Stimulated activated CD4-positive, alpha-beta T cell treated with anti-CD3 and anti-CD28 coated beads, Interleukin-15, amount 100 ng/mL, for 1 hour (primary cell): ENCODE measurements at places on chromosomes 3 and 15.

GRCh38 chr3:79415356-79415755, 352.4 kb downstream of the ROBO1 start:
- no peak for DNase-seq

DNA sequence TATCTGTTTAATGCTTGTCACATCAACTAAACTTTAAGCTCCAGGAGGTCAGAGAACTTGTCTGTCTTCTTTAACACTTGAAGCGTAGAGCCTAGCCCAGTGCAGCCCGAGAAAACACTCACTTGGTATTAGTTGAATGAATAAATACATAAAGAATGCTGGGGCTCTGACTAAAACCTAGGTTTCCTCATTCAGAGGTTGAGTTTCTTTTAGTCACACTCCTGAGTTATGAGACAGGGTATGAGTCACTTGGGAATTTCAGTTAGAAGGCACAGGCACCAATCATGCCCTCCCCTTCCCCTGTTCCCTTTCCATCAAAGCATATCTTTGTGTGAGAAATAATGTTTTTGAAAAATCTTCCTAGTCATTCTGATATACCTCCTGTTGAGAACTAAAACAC, 589.8 kb upstream of the DPPA4 start:
- no peak for DNase-seq

GRCh38 chr3:54020436-54020835, 101.9 kb upstream of the CACNA2D3 start:
- no peak for DNase-seq

DNA sequence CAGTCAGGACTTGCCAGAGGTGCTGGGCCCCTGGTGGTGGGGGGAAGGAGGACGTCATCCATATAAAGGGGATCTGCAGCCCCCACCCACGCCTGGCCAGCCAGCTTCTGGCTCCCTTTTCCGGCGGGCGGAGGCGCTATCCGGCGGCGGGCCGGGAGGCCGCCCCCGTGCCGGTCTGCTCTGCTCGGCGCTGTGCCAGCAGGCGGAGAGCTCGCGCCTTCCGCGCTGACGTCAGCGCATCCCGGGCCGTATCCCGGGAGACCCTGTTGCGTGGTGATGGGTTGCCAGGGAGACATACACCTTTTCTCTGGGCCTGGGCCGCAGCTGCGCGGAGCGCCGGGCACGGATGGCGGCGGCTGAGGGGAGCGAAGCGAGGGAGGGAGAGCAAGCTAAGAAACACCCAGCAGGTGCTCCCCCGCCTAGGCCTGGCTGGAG, 1.1 kb downstream of the FAM131A start:
- no peak for DNase-seq

- DNase-seq, result peak; percentile 30
These were observed 34.9 kb upstream of the NRROS start for GRCh38 chr3:196604548-196604947.

GRCh38 chr3:185976977-185977678, 39.3 kb upstream of the TRA2B start:
- DNase-seq, result peak; percentile 55

GRCh38 chr15:91936182-91936775, 82.8 kb downstream of the SLCO3A1 start:
- no peak for DNase-seq

DNA sequence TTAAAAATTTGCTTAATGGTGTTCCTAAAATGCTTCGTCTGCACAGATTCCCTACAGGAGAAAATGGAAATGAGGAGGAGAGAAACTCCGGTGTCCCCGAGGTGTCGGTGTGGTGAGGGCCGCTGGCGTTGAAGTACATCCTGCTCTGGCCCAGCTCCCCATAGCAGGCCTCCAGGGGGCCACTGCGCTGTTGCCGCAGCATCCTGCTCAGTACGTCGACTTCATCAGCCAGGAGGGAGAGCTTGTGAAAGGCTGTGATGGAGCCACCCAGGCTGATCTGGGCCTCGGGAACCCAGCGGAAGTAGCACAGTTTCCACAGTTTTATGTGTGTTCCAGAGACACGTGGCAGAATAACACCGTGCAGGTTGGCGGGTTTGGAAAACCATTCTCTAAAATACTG, 37.8 kb downstream of the FAN1 start:
- no peak for DNase-seq

DNA sequence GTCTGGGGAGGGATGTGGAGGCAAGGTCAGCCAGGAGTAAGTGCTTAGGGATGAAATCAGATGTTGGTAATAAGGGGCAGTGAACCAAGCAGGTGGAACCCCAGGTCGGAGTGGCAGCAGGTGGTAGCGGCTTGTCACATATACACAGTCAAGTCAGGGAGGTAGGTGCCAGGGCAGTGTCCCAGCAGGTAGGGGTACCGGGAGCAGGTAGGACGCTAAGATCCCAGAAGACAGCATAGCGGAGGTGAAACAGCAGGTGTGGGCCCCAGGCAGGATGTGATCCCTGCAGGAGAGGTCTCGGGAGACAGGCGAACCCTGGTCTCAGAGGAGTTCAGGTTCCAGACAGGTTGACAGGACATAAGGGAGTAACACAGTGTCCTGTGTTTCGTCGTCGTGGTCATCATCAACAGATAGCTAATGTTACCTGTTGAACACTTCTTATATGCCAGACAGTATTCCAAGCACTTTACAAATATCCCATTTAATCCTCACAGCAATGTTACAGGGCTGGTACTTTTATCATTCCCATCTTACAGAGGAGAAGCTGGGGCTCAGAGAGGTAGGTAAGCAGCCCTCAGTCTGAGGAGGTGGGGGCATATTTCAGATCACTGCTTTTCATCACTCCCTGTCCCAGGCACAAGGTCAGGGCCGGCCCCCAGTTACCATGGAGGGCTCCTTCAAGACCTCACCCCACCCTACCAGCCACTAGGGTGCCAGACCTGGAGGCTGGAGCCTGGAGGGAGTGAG, 241.6 kb downstream of the UACA start:
- no peak for DNase-seq

DNA sequence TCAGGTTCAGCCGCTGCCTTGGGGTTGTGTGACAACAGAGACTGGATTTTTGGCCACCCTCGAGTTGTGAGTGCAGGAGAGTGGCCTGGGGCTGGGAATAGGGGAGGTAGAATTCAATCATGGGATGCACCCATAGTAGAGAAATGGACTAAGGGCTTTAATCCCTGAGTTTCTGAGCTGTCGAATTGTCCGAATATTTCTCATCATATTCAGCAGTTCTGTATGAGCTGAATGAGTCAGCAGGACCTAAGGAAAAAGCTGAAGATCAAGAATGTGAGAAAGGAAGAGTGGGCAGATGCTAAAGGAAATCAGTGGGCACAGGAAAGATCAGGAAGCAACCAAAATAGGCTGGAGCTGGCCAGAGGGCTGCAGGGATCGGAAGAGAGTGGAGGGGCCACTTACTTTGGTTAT, 44.4 kb upstream of the SACM1L start:
- no peak for DNase-seq

DNA sequence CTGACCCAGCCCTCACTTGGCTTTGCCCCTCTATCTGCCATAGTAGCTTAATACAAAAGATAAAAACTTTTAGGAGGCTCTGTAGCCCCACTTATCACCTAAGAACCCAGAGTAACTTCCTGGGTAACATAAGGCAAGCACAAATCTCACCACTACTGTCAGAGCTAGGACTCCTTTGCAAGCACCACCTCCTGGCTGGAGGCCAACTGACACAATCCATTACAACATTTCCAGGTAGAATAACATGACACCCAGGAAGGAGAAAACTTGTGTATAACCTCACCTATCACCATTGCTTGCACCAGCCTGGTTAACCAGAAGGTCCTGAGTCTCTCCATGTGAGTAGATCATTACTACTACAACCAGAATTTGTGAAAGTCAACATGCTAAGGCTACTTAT, 230.0 kb downstream of the TUSC7 start:
- no peak for DNase-seq

DNA sequence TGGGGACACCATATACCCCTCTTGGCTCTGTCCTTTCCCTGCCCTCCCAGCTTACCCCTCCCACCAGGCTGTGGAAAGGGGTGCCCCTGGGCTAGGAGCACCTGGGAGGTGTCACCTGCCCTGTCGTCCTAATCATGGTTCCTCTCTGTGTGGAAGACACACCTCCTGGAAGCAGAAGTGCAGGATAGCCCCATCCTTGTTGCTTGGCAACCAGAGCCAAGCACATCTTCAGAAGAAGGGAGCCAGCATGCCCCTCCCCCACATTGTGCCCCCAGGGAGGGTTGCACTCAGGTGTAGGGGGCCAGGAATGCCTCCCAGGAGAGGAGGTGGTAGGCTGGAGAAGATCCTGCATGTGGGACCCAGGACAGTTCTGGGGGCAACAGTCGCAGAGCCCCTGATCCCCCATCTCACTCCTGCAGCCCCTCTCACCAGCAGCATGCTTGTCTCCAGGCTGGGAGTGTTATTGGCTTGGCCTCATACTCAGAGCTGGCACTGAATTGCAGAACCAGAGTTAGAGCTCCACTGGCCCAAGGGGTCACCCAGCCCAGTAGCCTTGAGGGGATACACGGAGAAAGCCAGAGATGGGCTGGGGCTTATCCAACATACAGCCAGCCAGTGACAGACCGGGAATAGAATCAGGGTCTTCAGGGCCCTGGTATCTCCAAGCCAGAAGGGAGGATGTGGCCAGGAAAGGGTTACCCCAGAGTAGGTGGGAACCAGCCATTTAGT, 8.4 kb downstream of the RAB6B start:
- DNase-seq, result no peak

DNA sequence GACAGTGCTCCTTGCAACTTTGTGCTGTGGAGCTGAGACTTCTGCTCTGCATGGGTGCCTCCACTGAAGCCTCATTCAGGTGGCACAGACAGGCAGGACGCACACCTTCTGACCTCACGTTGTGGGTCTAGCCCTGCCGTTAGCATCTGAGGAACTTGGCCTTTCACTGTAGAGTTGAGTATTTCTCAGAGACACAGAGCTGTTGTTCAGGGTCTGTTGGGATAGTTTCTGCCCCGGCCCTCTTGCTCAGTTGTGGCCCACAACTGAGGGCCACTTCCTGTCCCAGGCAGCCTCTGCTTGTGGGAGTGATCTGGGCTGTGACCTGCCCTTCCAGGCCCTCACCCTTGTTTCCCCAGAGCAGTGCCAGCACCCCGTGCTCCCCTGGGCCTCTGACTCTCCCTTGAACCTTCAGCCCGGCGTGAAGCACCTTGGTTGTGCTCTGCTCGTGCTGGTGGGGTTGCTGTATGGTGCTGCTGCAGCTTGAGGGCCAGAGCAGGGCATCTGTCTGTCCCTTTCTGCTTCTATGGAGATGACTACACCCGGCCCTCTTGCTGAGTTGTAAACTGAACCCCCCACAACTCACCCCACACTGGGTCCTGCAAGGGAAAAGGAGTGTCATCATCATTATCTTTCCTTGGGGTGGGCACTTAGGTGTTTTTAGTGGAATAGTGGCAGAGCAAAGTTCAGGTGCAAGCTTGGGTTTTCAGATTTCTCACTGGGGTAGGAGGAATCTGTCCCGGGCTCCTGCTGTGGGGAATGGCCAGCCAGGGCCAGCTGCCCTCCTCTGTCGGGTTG, 11.7 kb downstream of the BAHD1 start:
- no peak for DNase-seq

DNA sequence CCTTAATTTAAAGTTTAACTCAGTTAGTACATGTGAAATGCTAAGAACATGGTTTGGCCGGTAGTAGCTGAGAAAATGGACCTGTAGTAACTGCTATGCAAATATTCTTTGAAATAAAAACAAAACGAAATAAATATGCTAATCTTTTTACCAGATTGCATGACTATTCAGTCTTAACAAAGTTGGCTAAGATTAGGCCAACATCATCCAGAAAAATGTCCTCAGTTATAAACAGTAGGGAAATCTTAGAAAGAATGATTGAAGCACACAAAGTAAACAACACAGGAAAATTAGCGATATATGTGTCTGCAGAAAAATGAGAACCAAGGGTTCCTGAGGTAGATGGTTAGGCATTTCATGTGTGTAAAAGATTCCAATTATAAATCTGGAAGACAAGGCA, 832.1 kb downstream of the TUSC7 start:
- no peak for DNase-seq

- no peak for DNase-seq
These were observed 114.6 kb downstream of the SLCO3A1 start for GRCh38 chr15:91967935-91968606.

- no peak for DNase-seq
These were observed 17.2 kb downstream of the KLHL25 start for GRCh38 chr15:85777250-85778106.

- no peak for DNase-seq
These were observed 449.3 kb upstream of the THRB start for GRCh38 chr3:24943961-24944360.

DNA sequence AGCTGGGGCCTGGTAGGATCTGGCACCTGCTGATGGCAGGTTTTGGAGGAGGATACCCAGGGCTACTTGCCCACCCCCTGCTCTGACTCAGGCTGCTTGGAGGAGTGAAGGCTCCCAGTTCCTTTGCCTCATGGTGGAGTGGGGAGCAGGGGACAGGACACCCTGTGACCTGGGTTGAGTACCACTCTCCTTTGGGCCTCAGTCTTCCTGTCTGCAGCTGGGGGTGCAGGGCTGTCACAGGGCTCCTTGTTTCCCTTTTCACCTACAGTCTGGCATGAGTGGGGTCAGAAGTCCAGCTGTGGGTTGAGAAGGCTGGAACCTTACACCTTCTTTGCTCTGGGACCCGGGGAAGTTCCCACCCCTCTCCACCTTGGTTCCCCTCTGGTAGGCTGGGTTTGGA, 14.7 kb downstream of the SEMA3F start:
- no peak for DNase-seq

DNA sequence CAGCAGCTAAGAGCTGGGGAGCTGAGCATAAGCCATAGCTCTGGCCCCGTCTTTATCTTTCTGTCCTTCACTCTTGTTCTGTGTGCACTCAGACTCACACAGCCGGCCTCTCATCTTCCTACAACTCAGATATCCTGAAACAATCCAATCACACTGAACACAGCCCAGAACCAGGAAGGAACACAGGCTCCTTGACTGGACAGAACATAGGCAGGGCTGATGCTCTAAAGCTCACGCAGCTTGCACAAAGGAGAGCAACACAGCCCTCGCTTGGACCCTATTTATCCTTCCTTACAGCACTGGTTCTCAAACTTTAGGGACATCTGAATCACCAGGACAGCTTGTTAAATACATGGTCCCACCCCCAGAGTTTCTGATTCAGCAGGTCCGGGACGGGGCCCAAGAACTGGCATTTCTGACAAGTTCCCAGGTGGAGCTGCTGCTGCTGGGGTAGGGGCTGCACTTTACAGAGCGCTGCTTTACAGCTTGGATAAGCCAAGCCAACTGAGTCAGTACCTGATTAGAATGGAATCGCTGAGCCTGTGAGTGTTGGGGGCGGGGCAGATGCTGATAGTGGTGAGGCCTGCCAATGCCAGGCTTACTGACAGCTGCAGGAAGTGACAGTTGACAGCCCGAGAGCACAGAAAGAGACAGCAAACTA, 65.1 kb downstream of the MRPL46 start:
- DNase-seq, result no peak

DNA sequence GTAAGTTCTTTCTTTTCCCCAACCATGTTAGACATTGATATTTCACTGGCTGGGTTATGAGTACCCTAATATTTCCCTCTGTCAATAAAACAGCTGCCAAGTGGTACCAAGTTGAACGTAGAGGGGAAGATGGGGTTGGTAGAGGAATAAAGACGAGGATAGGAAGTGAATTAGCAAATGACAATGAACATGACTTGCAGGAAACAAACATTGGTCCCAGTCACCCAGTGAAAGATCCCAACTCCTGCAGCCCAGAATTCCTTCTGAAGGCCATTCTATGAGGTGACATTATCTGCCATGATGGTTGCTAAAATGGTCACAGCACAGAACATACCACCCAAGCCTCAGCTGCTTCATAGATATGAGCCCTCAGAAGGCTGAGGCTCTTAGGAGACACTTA, 159.0 kb upstream of the CTNNB1 start:
- no peak for DNase-seq

GRCh38 chr3:175546115-175546514, 687.0 kb downstream of the NAALADL2 start:
- no peak for DNase-seq

GRCh38 chr3:58471025-58471887, 20.6 kb upstream of the KCTD6 start:
- DNase-seq, result no peak
